ENCODE measurements at places on chromosomes 1 and 21.

DNA sequence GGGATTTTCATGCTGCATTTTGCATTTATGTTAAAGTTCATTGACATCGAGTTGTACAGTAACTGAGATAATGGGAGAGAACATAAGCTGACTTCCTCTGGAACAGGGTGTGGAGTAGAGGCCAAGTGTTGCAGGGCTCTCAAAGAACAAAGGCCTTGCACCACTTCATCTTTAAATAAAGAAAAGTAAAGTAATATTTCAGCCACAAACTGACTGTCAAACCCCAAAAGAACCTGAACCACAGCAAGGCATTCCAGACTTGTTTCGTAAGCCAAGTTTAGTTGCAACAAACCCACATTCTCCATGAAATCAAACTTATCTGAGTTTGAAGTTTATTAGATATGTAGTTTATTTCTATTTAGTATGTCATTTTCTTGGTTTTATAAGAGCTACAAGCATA, 19.1 kb upstream of the HMGCS2 start:
- no peak for DNase-seq

- DNase-seq: no peak
Observed at GRCh38 chr1:212182579-212182978, 102.6 kb upstream of the PPP2R5A start.

DNA sequence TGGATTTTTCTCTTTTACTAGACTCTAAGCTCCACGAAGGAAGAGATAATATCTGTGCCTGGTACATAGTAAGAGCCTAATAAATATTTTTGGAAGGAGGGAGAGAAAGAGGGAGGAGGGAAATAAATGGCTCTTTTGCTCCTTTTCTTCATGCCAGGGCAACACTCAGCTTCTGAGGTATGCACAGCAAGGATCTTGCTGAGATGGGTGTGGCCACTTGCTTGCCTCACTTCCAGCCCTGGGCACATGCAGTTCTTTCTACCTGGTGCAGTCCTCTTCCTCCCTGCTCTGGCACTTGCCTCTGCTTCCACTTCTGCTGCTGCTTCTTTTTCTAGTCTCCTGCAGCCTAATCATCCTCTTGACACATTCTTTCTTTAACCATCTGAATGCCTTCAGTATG, 148.1 kb downstream of the FGGY start:
- no peak for DNase-seq

GRCh38 chr1:112527266-112528010, 18.7 kb downstream of the WNT2B start:
- DNase-seq: no peak

DNA sequence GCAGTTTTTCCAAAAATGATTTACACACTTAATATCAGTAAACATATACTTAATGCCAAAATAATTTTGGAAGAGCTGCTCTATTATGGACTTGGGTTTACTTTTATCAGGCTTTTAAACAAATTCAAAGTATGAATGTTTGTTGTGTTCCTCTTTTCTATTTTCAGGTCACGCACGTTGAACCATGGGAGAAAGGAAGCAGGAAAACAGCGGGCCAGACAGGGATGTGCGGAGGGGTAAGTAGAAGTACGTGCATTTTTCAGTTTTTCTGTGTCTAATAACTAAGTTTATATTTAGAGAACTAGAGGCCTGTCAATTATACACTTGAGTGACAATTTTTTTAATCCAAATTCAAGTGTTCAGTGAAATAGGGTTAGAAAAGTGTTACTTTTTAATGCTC, 3.4 kb downstream of the PRPF38B start:
- no peak for DNase-seq

Measured in anterior cingulate cortex (tissue), 58 donors.